ENCODE measurements at places on chromosomes 6 and 20. TPM values are rescaled to one million over a fixed set of nuclear protein-coding genes. Genes with fewer than 3 reads are reported as not detected.
A peak's percentile ranks its signal among the peaks of the same experiment; 100 is the strongest.

DNA sequence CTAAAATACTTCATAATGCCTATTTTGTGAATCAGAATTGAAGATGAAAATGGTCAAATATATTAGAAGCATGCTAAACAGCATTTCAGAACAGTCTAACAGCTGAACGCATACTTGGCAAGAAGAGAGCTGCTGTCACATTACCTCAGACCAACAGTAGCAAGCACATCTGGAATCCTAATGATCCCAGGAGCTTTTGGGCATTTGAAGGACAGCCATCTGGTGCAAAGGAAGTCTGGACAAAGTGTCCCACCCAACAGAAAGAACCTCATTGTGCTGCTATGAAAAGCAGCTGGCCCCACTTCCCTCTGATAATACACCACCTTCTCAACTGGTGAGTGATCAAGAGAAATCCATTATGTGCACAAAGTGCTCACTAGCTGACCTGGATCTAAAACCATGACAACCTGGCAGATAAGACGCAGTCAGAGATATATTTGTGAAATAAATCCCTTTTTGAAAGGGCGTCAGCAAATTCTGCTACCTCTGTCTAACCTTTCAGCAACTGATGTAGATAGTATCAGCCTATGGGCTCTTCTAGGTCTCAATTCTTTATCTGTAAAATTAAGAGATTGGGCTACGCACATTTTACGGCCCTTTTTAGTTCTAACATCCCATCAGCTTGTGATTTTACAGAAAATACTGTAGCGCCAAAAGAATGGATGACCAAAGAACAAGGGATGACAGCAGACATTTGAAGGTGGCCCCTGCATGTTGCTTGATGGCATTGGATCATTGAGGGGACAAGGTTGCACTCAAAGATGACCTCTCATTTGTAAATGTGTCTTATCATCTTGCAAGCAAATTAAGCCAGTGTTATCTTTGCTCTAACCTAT, 78.7 kb downstream of the SGK1 start:
- DNase-seq = no peak

DNA sequence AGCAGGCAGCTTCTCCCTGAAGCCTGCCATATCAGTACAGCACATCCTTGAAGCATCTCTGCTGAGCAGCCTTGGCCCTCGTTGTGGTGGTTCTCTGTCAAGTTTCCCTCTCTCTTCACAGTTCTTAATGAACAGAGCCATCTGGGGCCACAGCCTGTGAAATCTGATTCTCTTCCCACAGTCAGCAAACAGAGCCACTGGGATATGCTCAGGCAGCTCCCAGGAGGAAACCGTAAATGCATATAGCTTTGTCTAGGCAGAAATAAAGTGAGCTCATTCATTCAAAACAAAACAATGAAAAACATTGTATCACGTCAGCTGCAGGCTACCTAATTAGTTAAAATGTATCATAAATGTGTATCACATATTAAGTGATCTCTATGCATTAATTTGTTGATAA, 80.3 kb downstream of the TBC1D7 start:
- DNase-seq = no peak

GRCh38 chr20:9515214-9515585, 810 bp downstream of the LAMP5 start:
- no peak for DNase-seq

- peak; percentile 65 for DNase-seq
Observed at GRCh38 chr20:14562981-14563380, 225.6 kb upstream of the FLRT3 start.

GRCh38 chr20:44006126-44006525, 91.5 kb downstream of the TOX2 start:
- no peak for DNase-seq

- DNase-seq = no peak
Observed at GRCh38 chr20:17439616-17440296, 91.4 kb downstream of the BFSP1 start.

GRCh38 chr20:11248687-11249638, 575.2 kb upstream of the JAG1 start:
- DNase-seq = no peak

DNA sequence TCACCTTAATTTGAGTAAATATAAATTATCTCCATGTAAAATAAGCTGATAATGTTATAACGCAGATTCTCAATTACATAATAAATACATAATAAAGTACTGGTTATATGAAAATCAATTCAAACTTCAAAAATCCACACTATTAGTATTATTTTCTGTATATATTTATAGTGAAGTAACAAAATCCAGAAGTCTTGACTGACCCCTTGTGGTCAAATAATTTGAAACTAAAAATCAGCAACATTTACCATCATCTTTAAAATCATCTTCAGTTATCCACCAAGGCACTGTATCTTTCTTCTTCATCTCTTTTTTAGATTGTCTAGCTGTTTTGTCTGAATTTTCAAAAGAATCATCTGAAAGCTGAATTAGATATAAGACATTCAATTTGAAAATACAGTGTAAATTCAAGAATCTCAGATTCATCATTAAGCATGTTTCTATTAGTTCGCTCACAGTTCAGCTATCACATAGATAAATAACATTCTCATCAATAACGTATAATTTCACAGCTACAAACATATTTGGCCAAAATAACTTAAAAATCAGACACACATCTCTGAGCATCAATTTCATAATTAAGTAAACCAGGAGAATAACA, 6.5 kb downstream of the CEP162 start:
- DNase-seq = no peak

DNA sequence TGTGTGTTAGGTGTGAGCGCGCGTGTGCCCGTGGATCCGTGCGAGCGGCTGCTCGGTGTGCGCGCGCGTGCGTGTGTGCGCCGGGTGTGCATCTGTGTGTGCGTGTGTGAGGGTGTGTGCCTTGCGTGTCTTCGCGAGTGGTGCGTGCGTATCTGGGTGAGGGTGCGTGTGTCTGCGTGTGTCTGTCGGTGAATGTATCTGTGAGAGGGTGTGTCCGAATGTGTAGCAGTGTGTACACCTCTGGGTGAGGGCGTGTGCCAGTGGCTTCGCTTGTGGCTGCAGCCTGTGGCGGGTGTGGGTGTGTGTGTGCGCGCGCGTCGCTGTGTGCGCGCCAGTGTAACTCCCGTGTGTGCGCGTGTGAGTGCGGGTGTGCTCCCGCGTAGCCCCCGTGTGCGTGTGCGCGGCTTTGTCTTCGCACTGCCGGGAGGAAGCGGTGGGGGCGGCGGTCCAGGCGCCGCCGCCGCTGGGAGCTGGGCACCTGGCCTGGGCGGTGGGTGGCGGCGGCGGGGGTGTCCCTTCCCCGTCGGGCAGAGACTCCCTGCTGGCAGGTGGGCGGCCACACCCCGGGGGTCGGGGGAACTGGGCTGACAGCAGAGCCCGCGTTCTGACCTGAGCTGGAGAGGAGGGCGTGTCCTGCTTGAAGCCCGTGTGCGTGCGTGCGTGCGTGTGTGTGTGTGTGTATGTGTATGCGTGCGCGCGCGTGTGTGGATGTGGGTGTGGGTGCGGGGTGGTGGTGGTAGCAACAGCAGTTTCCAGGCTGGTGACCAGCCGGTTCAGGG, 61.3 kb upstream of the EPB41L1 start:
- DNase-seq = peak; percentile 64

DNA sequence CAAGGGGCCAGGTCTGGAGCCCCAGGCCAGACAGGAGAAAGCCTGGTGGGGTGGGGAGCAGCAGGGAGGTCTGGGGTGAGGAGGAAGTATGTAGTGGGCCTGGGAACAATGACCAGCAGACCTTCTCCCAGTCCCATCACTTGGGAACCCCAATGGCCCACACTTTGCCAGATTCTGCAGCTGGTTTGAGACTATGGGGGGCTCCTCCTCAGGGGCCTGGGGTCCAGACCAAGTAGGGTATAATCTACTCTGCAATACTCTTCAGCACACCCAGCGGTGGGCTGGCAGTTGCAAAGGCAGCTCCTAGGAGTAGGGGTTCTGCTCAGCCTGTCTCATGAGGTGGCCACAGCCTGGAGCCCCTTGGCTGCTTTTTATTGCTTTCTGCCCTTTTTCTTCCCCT, 52.8 kb downstream of the NPEPL1 start:
- no peak for DNase-seq

DNA sequence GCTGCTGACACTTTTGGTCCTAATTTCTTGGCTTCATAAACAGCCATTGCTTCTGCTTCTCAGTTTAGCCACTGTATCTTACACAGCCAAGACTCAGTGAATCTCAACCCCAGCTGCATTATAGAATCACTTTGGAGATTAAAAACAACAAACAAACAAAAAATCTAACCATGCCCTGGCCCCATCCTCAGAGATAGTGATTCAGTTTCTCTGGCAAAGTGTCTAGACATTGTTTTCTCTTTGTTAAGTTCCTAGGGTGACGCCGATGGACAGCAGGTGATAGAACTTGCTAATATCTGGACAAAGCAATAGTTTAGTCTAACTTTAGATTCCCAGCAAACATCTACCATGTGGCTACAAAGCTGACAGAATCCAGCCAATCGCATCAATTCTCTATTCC, 2.9 kb downstream of the ADGRF5 start:
- DNase-seq = no peak

GRCh38 chr20:6533761-6534479, 233.6 kb upstream of the BMP2 start:
- DNase-seq = no peak

Gene BLOC1S5
- total RNA-seq = 10.8 TPM

DNA sequence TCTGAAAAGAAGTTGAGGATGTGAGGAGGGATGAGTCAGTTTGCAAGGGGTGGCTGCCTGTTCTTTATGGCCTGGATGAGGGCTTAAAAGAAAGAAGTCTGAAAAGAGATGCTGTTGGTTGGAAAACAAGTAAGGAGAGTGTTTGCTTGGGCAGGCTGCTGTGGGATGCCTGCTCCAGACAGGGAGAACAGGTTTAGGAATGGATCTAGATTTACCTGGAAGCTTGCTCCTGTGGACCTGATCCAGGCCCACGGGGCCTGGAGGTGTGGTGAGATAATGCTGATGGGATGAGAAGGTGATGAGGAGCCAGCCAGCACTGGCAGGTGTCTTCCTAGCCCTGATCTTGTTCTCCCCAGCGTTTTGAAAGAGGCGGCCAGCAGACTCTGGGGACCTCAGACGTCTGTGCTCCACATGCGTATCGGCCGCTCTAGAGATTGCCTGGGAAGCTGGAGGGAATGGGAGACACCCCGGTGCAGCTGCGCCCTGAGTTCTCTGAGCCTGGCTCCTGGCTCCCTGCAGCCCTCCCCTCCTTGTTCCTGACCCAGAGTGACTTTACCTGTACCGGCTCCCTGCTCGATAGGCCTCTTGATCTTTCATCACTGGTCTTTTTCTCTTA, 331.3 kb downstream of the ZFAND3 start:
- DNase-seq = no peak

Gene BPIFB2
- 0.17 TPM for total RNA-seq

DNA sequence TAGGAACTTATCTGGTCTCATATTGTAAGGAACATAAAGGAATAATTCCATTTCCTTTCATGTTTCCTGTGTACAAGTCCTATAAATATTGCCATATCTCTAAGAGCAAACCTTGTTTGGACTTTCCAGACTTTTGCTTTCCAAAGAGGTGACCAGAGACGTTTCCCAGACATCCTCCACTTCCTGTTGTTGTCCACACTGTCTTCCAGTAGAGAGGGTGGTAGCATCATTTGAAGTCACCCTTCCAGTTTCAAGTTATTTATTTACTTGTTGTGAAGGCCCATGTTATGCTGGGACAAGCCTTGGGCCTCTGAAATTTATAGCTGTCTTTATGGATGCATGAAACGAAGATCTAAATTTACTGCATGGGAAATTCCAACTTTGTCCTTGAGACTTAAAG, 10.6 kb upstream of the TGM3 start:
- DNase-seq = no peak

Gene LHFPL5
- total RNA-seq = 0.69 TPM

DNA sequence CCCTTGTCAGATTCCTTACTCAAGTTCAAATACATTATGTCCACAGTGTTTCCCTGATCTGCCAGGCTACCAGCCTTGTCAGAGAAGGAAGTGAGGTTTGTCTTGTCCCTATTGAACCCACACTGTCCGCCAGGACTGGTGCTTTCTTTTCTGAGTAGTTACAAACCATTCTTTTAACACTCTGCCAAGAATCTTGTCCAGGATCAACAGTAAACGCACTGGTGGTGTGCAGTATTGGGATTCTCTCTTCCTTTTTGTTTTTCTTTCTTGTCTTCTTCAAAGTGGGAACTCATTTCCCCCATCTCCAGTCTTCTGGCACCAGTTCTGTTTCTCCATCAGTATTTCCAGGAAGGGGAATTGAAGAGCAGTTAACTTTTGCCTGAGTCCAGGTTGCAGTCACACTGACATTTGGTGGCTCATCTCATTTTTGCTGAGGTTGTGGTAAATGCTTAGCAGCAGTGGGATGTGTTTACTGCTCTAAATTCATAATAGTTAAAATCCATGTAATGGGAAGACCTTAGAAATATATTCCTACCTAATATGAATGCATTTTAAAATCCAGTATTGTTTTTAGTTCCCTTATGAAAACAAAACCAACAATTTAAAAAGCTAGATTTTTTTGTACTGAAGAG, 295.3 kb downstream of the PRL start:
- DNase-seq = no peak

Gene TRIM15
- 19.6 TPM for total RNA-seq

DNA sequence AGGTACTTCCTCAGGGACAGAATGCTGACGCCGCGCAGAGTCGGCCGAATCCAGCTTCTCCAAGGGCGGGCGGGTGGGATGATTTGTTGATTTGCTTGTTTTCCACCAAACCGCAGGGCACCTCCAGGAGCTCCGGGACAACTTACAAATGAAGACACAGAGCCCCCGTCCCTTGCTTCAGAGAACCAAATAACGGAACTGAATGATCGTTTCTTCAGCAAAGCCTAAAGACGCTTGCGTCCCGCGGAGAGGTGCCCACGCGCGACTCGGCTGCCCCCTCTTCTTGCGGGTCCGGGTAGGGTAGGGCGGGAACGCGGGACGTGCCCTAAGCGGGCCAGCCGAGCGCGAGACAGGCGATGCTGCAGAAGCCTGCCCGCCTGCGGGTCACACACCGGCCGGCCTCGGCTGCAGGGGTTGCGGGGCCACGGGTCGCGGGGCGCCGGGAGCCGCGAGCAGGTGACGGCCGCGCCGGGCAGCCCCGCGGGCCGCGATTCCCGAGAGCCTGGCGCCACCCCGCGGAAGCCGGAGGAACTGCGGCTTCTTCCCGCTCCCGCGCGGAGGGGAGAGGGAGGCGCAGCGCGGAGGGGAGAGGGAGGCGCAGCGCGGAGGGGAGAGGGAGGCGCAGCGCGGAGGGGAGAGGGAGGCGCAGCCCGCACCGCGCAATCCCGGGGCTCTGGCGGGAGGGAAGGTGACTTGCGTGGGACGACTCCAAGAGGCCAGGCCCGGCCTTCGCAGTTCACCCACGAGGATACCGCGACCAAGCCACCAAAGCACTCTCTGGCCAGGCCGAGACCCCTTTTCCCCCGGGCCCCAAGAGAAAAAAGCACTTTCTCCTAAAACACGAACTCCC, 7.7 kb upstream of the FOXF2 start:
- no peak for DNase-seq

DNA sequence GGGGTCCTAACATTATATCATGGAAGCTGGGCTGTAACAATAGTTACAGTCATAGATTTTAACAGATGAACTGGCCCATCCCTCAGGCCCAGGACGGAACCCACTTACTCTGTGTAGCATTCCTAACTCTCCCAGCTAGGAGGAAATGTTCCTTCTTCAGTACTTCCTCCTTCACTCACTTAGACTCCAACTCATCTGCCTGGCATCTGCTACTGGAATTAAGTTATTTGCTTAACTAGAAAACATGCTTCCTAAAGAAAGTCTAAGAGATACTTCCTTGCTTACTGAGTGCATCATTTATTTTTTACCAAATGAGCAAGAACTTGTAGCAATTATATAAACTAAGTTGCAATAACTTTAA, 20.5 kb downstream of the GCLC start:
- DNase-seq = no peak

GRCh38 chr6:91539456-91539855, 952.6 kb upstream of the MAP3K7 start:
- DNase-seq = no peak

Gene WRNIP1
- 47.4 TPM for total RNA-seq

- DNase-seq = no peak
Observed at GRCh38 chr6:42179261-42179944, 6.2 kb downstream of the GUCA1A start.
